ENCODE measurements at places on chromosomes 4 and X.

DNA sequence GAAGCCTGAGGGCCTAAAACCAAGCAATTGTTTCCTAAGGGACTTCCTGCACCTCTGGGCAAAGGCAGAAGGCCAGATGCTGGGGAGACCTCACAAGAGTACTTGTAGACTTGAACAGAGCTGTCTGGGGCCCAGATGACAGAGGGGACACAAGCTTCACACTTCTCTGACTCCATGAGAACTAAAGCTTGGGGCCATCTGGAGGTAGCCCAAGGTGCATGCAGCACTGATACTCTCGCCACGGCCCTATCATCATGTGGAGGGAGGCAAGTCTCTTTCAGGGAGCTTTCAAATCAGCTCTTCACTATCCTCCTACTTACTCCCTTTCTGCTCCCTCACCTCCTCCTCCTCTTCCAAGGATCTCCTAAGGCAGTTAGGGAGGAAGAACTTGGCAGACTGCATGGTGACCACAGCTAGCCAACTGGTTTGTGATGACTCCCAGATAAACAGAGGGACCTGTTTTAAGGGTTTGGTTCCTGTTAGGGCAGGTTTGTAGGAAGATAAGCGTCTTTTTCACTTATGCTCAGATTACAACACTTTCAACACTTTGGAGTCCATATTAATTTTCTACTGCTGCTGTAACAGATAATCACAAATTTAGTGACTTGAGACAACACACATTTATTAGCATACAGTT lies 23.8 kb downstream of the MSL3 start:
- no peak for DNase-seq

DNA sequence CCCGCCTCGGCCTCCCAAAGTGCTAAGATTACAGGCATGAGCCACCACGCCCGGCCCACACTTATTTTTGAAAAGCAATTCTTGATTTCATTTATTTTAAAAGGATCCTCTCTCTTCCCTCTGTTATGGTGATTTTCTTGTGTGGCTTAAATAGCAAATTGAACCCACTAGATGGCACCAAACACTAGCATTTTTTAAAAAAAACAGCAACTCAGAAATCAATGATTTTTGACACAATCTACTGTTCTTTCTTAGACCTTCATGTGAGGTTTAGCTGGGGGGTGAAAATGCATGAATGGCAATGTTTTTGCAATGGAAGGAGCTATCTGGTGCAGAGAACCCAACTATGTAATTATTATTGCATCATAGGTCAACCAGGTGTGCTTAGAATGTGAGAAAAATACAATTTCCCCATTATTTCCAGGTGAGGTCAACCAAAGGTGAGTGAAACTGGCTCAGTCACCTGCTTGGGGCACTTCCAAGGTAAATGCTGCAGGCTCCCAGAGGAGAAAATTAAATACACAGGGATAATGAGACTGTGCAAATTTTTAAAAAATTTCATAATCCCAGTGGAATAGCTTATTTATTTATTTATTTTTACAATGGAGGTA lies 226.7 kb upstream of the PRKX start:
- DNase-seq, result no peak

DNA sequence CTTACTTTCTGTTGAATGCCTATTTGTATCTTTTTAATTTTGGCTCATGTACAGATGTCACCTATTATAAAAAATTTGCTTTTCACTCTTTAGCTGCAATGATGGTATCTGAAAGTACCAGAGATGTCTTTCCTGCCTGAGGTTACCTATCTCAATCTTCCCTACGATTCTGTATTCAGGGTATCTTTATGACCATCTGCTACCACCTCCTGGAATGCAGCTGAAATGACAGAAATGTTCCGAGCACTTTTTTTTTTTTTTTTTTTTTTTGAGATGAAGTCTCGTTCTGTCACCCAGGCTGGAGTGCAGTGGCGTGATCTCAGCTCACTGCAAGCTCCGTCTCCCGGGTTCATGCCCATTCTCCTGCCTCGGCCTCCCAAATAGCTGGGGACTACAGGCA lies 136.4 kb downstream of the REPS2 start:
- DNase-seq, result no peak

- no peak for DNase-seq
Observed at GRCh38 chr4:142358656-142359055, 487.4 kb downstream of the INPP4B start.

DNA sequence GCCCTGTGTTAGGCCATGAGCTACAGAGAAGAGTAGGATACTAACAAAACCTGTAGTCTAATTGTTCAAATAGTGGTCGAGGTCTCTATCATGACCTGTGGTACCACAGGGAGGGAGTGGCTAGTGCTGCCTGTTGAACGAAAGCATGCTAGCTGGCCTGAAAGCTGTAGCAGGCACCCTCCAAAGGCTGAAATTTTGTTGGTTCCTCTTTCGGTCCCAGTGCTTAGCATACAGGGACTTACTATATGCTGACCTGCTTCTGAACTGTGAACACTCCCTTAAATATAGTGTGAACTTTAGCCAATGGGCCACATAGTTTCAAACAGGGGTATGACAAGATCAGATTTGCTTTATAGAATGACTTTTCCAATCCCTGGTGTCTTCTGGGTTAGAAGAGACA lies 113.4 kb downstream of the PJA1 start:
- no peak for DNase-seq

- DNase-seq, result no peak
Observed at GRCh38 chrX:45351478-45351877, 150.8 kb upstream of the DIPK2B start.

DNA sequence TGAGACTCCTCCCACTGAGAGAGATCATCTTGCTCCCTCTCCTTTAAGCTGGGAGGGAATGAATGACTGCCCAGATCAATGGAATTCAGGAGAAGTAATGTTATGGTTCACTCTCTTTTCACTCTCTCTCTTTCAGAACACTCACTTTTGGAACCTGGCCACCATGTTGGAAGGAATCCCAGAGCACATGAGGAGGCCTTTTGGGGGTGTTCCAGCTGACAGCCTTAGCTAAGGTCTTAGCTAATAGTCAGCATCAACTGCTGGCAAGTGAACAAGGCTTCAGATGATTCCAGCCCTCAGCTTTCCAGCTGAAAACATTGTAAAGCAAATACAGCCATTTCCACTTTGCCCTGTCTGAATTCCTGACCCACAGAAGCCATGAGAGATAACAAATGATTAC lies 124.0 kb upstream of the CLNK start:
- no peak for DNase-seq

- no peak for DNase-seq
Observed at GRCh38 chr4:55609393-55609866, 17.4 kb upstream of the PDCL2 start.

DNA sequence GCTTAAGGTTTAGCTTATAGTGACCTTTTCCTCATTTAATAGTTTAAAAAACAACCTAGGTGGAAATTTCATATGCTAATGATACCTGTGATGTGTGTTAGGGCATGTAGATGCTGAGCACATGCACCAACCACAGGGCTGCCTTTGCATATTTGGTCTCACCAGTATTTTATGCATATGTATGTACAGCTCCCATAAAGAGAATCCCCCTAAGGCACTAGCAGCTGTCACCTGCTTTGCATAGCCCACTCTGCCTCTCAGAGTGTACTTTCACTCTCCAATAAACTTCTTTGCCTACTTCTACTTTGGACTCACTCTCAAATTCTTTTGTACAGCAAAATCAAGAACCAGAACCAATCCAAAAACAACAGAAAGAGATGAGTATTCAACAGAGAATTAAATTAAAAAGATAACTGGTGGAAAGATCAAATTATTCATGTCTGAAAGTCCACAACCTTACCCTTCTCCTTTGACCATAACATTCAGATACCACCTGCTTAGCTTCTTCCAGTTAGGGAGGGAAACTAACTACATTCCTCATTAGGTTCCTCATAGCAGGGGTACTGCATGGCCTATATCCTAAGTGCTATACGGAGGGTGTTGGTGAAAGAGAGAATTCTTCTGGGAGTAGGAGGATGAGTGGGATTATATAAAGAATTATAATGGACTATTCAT lies 250.5 kb downstream of the STPG2 start:
- no peak for DNase-seq

Measured in activated CD8-positive, alpha-beta memory T cell treated with anti-CD3 and anti-CD28 coated beads, Interleukin-2, amount 50 U/mL, for 4 hours (primary cell).